ENCODE measurements at places on chromosomes 6 and 20.

DNA sequence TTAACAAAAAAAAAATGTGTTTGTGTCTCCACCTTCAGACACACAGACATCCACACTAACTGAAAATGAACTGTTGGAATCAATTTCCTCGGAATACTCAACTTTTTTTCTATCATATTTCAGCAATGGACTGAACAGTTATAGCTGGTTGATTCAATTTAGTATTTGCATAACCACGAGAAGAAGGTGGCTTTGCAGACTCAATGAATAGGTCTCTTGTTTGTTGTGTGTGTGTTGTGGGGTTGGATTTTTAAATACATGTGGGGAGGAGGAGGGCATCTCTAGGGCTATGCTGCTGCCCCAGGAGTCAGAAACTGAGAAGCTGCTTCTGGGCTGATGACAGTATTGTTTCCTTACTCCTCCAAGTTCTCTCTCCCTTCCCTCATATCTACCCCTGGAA is 28.7 kb downstream of the TFAP2A start:
- DNase-seq: no peak

- DNase-seq: no peak
Observed at GRCh38 chr6:90062667-90063066, 168.4 kb downstream of the GJA10 start.

DNA sequence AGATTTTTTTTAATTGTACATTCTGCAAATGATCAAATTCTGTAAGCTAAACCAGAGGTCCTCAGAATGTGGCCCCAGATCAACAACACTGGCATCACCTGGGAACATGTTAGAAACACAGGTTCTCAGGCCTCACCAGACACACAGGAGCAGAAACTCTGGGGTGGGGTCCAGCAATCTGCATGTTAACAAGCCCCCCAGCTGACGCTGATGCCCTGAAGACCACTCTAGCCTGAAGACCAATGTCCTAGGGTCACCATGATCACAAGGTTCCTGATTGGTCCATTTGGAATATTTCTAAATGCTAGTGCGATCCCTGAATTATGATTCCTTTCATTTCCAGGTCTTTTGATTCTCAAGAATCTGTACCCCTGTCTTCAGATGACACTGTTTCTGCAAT is 2.4 kb upstream of the LY86 start:
- DNase-seq: no peak

DNA sequence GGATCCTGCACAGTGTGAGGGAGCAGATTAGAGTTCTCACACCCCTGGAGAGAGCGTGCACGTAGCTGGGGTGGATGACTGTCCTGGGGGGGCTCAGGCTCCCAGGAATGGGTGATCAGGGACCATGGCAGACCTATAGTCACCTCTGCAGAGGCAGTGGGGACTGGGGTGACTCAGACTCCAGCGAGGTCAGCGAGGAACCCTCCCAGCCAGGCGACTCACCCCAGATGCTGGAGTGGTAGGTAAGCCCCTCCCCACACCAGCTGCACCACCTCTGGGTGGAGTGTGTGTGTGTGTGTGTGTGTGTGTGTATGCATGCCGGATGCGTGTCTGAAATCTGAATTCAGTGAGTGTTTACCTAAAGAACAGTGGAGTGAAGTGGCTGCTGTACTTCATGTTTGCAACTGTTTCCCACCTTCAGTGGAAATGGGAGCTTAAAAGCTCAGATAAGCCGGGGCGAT is 17.4 kb upstream of the GTSF1L start:
- DNase-seq: no peak

DNA sequence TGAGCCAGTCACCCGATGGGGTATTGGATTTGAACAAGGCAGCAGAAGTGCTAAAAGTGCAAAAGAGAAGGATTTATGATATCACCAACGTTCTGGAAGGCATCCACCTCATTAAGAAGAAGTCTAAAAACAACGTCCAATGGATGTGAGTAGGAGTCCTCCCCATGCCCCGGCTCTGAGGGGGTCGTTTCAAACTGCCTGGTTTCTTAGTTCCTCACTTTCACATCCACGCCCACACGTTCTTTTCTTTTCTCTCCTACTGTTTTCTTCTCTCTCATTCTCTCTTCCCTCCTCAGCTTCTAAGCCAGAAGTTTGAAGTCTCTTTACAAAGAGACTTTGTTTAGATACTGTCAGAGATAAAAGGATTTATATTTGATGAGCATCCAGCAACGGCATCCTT is 53.0 kb upstream of the CDKAL1 start:
- DNase-seq: no peak

DNA sequence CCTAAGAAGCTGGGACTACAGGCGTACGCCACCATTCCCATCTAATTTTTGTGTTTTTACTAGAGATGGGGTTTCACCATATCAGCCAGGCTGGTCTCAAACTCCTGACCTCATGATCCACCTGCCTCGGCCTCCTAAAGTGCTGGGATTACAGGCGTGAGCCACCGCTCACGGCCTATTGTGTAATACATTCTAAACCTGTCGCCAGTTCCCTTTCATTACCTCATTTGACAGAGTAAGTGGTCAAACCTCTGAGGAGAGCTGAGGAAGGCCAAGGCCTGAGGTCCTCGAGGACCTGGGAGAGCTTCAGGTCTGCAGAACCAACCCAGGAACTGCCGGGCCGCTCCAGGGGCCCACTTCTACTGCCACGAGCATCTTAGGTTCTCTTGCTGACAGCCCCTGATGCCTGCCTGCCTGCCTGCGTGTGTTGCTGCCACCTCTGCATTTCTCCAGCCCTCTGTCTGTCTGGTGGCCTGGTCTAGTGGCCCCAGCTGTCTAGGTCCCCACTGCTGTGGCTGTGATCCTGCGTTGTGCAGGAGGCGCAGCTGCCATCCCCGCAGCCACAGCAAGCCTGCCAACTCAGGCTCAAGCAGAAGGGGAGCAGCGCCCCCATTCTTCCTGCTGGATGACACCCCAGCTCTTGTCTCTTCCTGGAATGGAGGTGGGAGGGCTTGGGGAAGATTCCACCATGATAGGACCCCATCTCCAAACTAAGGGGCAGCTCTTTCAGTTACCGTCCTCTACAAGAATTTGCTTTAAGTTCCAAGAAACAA is 45.3 kb downstream of the PRR18 start:
- no peak for DNase-seq

DNA sequence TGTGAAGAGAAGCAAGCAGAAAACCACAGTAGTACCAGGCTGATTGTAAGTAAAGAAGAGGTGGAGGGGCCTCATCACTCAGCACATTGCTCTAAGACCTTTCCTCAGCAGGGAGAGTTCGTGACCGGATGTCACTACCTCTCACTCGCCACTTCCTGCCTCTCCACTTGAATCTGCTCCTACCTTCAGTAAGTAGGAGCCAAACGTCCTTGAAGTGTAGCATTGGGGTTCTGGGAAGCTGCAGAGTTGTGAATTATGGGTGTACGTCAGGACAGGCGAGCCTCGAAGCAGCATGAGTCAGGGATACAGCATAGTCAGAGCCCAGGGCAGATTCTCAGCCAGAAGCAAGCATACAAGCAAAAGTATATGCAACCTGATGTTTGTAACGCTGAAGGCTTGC is 224.9 kb downstream of the PHACTR1 start:
- no peak for DNase-seq

DNA sequence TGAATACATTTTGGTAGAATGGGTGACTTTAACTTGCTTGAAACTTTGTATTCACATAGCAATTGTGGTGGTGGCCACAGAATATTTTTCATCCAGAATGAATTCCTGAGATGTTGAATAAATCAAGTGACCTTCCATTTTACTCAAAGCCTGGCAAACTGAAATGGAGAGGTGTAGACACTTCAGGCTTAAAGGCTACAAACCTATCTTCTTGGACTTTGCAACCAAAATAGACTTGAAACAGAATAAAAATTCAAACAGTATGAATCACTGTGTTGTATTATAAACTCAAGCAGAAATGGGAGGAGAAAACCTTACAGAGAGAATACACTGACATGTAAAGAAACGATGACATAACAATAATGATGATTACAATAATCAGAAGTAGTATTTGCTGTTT is 371.6 kb downstream of the BCKDHB start:
- DNase-seq: no peak

- DNase-seq: no peak
Observed at GRCh38 chr6:7546896-7547295, 5.4 kb downstream of the DSP start.

GRCh38 chr6:160163912-160164311 is 42.3 kb downstream of the SLC22A1 start:
- no peak for DNase-seq

DNA sequence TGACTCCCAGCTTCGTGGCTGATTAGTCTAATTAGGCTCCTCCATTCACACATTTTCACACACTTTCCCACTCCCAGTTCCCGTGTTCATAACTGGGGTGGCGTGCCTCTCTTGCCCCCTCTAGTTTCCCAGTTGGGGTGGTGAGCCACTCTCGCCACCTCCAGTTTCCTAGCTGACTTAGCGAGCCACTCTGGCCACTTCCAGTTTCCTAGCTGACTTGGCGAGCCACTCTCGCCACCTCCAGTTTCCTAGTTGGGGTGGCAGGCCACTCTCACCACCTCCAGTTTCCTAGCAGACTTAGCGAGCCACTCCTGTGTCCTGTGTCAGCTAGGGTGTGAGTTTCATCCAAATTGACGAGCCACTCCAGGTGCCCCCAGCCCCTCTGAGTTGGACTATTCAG is 7.4 kb upstream of the GMPR start:
- no peak for DNase-seq

DNA sequence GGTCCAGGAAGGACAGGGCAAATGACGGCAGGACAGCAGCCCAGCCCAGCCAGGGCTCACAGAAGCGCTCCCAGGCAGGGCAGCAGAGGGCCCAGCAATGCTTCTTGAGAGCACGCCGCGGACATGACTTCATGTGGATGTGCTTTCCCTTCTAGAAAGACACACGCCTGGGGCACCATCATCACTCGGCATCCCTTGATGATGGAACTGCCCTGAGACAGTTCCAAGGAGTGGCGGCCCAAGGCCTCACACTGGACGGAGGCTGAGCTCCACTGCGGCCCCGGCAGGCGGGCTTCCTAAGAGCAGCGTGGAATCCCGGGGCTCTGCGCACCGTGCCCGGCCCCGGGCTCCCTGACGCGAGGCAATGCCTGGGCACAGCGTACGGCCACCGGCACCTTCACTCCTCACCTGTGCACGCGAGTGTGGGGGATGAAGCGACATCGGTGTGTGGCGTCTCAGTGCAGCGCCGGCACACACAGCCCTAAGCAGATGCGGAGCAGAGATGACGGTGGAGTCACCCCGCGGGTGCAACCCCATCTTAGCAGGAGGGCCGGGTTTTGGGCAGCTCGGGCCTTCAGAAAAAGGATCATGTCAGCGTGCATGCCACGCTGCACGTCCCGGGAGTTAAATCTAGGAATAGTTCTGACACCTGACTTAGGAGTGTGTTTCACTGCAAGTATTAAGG is 86.6 kb downstream of the THBS2 start:
- no peak for DNase-seq

GRCh38 chr6:165708985-165709576 is 46.0 kb upstream of the PDE10A start:
- no peak for DNase-seq

GRCh38 chr20:61514018-61514365 is 261.9 kb downstream of the CDH4 start:
- DNase-seq: no peak

- no peak for DNase-seq
Observed at GRCh38 chr6:157814883-157815282, 8.2 kb upstream of the SNX9 start.

DNA sequence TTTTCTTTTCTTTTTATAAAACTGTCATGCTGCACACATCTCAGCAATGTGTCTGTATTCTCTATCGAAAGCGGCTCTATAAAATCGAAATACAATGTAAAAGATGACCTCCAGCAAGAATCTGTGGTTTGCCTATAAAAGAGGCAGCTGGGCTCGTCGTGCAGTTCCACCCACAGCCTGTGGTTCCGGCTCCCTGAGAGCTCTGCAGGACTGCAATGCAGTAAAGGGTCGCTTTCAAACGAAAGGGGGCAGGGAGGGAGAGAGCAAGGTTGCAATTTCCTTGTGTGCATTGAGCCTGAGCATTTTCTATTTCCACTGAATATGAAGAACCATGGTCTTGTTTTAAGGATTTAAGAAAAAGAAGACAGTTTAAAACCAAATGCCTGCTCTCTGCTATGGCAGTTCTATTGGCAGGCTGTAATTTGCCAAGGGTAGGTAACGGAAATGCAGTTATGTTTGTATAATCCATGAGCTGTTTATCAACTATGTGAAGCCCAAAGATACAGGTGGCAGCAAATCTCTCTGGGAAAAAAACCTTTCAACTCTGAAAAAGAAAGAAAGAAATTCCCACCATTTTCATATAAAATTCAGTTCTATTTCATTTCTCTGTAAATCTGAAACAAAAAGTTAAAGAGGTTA is 236.5 kb downstream of the HACE1 start:
- no peak for DNase-seq

- no peak for DNase-seq
Observed at GRCh38 chr6:25058441-25058840, 122.7 kb upstream of the RIPOR2 start.

DNA sequence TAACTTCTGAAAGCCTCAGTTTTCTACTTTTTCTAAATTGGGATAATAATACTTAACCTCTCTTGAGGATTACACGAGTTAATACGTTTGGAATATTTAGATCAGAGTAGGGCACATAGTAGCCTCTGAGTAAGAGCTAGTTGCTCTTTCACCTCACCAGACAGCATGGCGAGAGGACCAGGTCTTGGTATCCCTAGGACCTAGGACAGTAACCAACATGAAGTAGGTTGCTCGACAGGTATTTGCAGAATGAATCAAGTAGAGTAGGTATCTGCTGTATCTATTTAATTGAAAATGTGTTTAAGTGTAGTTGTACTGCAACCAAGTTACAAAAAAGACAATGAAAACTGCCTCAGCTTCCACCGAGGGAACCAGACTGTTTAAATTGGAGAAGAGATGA is 1.4 kb downstream of the CDC5L start:
- no peak for DNase-seq

DNA sequence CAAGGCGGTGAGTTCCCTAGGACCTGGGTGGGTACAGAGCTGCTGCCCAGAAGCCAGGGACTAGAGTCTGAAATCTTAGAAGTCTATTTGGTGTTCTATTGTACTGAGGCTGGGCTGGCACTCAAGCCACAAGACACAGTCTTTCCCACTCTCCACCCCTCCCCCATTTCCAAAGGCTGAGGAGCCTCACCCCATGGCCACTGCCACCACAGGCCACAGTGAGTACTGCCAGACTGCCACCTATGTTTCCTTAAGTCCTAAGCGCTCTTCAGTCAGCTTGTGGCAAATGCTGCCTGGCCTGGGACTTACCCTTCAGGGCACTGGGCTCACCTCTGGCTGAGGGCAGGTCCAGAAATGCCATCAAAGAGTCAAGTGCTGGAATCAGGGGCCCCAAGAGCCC is 469.3 kb downstream of the HAO1 start:
- DNase-seq: no peak

GRCh38 chr6:102902471-102902870 is 1509.0 kb downstream of the GRIK2 start:
- no peak for DNase-seq

GRCh38 chr20:57091748-57092111 is 174.7 kb downstream of the BMP7 start:
- DNase-seq: no peak

DNA sequence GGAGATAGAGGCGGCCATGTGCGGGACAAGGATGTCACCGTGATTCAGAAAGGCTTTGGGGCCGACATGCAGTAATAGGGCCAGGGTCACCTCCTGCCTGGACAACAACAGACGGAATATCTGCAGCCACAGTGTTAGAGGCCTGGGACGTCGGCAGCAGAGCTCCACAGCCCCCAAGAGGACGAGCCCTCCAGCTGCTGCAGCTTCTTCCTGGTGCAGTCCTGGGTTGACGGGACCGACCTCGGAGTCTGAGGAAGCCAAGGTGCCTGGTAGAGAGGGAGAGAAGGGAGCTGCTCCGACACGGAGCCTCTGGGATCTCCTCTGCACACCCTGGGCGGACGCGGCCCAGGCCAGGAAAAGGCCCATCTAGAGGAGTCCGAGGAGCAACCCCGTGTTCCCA is 23.2 kb upstream of the CHRNA4 start:
- no peak for DNase-seq
